ENCODE measurements at places on chromosomes 5 and 9. TPM values are rescaled to one million over a fixed set of nuclear protein-coding genes. Genes with fewer than 3 reads are reported as not detected.

POMT1 gene
- 21.3 TPM for polyA plus RNA-seq

LCN9 gene
- not detected for polyA plus RNA-seq

AQP3 gene
- polyA plus RNA-seq: 5.1 TPM

LAMC3 gene
- polyA plus RNA-seq: 2.8 TPM

PRSS3 gene
- 0.47 TPM for polyA plus RNA-seq

SLC25A2 gene
- polyA plus RNA-seq: not detected

GBGT1 gene
- 3.4 TPM for polyA plus RNA-seq

IFNK gene
- not detected for polyA plus RNA-seq

CTXN3 gene
- not detected for polyA plus RNA-seq

ALDH7A1 gene
- 55.1 TPM for polyA plus RNA-seq

HIGD2A gene
- 143 TPM for polyA plus RNA-seq

Data from muscle of back (tissue), 13 donors.